ENCODE measurements at places on chromosomes 2 and 18.
A peak's percentile ranks its signal among the peaks of the same experiment; 100 is the strongest.

DNA sequence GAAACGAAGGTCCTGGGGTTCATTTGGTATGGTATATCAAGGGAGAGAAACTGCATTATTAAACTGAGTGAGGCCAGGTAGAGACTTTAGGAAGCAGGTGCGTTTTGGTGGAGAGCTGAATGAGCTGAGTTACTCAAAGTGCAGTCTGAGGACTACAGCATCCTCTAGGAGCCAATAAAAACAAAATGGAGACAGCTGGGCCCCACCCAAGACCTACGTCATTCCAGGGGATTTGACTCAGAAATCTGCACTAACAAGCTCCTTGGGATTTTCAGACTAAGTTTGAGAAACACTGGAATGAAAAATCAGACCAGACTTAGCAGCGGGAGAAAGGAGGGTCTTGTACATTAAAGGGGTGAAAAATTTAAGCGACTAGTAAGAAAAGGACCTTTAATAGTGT lies 131.5 kb downstream of the UXS1 start:
- no peak for DNase-seq

DNA sequence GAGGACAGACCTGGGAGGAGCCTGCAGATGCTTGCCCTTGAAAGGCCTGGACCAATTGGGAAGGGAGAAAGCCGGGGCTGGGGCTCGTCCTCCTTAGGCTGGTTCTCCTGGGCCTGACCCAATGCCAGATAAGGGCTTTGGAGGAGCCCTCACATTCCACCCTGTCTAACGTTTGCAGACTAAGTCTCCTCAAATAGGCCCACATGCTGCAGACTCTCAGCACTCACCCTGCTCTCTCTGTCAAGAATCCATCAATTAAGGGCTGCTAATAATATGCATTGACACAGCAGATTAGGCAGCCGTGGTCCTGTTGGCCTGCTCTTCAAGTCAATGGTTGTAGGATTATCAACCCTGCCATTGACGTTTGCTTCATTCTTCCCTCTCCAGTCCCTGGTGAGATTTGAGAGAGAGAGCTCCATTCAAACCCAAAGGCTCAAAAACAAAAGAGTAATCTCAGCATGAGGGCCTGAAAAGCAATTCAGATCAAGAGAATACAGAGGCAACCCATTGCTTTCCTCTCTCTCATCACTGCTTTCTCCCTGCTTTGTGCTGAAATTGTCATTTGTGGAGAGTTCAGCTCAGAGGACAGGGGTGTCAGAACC lies 167.6 kb downstream of the INSIG2 start:
- DNase-seq, result no peak

GRCh38 chr2:239140346-239141020 lies 260.3 kb downstream of the HDAC4 start:
- no peak for DNase-seq

DNA sequence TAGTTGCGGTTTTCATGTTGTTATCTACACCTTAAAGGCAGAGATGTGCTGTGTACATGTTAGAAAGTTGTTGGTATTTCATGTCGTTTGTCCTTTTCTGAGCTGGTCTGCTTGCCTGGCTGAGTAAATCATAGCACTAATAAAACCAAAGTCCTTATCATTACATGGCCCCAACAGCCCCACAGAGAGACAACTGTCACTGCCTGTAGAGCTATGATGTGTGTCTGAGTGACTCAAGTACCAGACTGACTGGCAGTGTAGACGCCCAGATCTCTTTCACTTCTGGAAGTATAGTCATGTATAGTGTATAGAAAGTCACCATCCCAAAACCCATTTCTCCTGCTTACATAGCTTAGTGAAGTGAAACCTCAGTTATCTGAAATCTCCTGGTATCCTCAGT lies 4.3 kb downstream of the SOCS6 start:
- no peak for DNase-seq

DNA sequence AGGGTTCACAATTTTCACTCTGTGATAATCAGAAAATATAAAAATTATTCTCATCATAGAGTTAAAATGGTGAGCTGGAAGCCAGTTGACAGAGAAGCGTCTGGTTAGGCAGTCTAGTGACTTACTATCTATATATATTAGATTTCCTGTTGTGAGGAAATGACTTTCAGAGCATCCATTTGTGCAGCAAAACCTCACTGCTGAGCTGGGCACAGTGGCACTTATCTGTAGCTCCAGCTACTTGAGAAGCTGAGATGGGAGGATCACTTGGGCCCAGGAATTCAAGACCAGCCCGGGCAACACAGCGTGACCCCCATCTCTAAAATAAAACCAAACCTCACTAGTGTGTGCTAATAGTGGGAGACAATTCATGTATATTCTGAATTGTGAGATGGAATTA lies 7.2 kb upstream of the KIAA2012 start:
- DNase-seq, result no peak

DNA sequence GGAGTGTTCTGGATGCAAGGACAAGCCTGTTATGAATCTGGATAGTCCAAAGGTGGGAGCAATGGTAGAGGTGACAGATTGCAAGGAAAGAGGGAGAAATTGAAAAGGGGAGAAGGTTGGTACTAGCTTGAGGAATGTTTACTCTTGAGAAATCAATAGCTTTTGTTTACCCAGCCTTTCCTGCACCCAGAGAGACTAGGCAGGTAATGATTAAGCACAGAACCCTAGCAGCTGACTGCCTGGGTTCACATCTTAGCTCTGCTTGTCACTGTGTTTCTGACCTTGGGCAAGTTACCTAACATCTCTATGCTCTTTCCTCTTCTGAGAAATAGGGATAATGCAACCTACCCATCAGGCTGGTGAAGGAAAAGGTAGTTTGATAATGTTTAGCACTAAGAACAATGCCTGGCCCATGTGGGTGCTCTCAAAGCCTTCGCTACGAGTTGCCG lies 178.6 kb downstream of the MGAT5 start:
- no peak for DNase-seq

- DNase-seq, result no peak
Measured at GRCh38 chr18:13394801-13395200, 176.2 kb downstream of the LDLRAD4 start.

DNA sequence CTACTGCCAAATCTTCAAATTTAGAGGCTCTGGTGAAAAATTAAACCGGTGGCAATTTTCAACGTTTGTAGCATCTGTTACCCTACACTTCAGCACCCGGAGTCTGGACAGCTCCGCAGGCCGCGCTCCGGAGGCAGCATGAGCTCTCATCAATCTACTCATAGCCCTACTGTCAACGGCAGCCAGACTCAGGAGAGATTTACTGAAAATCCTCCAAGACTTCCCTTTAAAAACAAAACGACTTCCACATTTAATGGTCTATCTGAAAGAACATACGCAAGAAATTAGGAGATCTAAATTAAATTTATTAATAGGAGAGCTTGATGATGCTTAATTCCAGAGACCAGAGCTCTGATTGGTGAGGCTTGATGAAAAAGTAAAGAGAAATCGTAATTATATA lies 970 bp upstream of the ADCYAP1 start:
- DNase-seq, result peak; percentile 29

Data from activated T-cell treated with anti-CD3 and anti-CD28 coated beads, Interleukin-2, amount 50 U/mL, for 1 hour (primary cell).